ENCODE measurements at places on chromosomes 11 and 22. TPM values are rescaled to one million over a fixed set of nuclear protein-coding genes. Genes with fewer than 3 reads are reported as not detected.

FCHSD2 gene
- total RNA-seq = 16.2 TPM

GGTLC3 gene
- not detected for total RNA-seq

MUC6 gene
- not detected for total RNA-seq

RDX gene
- total RNA-seq = 70.4 TPM

PHF21B gene
- total RNA-seq = not detected

PDGFB gene
- 1.1 TPM for total RNA-seq

SLC22A25 gene
- not detected for total RNA-seq

RAG1 gene
- total RNA-seq = 0.53 TPM

KDM4D gene
- total RNA-seq = 0.53 TPM

C11orf68 gene
- total RNA-seq = 25.0 TPM

NF2 gene
- 66.1 TPM for total RNA-seq

FIBIN gene
- total RNA-seq = 56.8 TPM

C11orf91 gene
- total RNA-seq = 0.19 TPM

PISD gene
- total RNA-seq = 29.3 TPM

OR51B2 gene
- not detected for total RNA-seq

HPX gene
- total RNA-seq = 1.4 TPM

PRG3 gene
- total RNA-seq = not detected

Measured in aortic smooth muscle cell (primary cell).